ENCODE measurements at places on chromosomes 4 and X. TPM values are rescaled to one million over a fixed set of nuclear protein-coding genes. Genes with fewer than 3 reads are reported as not detected.

The LAS1L gene
- total RNA-seq = 13.2 TPM

The ZFYVE28 gene
- 8.8 TPM for total RNA-seq

The PRDM8 gene
- total RNA-seq = 8.8 TPM

The DMP1 gene
- total RNA-seq = not detected

The HTN3 gene
- not detected for total RNA-seq

The CACNA1F gene
- not detected for total RNA-seq
